ENCODE measurements at places on chromosomes 7 and 10.

DNA sequence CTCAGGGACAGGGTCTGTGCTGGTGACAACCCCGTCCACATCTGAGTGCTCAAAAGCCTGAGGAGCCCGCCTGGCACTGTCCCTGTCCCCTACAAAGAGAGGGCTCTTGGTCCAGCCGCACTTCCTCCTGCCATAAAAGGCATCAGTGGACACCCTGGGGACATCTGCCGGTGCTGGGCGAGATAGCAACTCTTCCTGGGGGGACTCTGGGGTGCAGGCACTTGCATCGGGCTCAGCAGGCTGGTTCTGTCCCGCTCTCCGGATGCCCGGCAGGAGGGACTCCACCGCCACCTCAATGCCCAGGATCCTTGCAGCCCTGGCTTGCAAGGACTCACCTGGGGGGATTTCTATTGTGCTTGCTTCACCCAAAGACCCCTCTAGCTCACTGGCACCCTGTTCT is 32.8 kb downstream of the JCAD start:
- no peak for DNase-seq

- no peak for DNase-seq
These were observed 103.5 kb upstream of the PDLIM1 start for GRCh38 chr10:95394161-95394880.

- DNase-seq: no peak
These were observed 96.8 kb downstream of the INPP5A start for GRCh38 chr10:132634241-132634946.

- DNase-seq: no peak
These were observed 15.4 kb upstream of the MEST start for GRCh38 chr7:130476297-130477150.

DNA sequence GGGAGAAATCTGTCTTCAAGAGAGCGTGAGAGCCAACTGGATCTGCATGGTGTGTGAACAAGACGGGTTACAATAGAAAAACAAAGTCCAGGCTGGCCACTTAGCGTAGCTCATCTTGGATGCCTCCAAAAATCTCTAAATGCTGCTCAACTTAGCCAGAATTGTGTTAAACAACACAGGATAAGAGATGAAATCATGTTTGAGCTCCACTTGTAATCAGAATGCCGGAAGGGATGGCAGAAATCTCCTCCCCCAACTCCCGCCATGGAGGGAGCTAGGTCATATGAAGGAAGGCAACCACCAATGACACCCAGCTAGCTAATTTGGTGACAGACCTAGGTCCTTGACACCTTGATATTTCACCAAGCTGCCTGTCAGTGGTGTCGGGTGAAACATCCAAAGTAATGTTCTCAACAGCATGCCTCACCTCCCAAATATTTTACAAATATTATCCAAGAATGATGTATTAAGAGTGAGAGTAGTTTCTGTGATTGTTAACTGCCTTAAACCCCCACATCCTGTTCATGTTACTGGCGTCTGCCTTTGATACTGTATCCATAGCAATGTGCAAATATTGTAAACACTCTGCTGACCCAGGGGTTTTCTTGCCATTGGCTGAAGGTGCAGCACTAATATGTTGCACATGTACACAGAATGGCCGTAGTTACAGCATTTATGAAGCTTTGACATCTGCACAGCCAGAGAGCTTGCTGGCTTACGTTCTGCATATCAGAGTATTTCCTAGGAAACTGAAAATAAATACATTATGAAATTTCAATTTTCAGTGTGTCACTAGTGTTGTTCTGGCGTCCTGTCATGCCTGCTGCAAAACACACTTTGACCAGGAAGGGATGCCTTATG is 25.8 kb downstream of the TMEM254 start:
- no peak for DNase-seq

GRCh38 chr7:129952086-129952652 is 591 bp downstream of the UBE2H start:
- peak; percentile 84 for DNase-seq

GRCh38 chr7:285731-286130 is 4.2 kb upstream of the FOXL3 start:
- no peak for DNase-seq

DNA sequence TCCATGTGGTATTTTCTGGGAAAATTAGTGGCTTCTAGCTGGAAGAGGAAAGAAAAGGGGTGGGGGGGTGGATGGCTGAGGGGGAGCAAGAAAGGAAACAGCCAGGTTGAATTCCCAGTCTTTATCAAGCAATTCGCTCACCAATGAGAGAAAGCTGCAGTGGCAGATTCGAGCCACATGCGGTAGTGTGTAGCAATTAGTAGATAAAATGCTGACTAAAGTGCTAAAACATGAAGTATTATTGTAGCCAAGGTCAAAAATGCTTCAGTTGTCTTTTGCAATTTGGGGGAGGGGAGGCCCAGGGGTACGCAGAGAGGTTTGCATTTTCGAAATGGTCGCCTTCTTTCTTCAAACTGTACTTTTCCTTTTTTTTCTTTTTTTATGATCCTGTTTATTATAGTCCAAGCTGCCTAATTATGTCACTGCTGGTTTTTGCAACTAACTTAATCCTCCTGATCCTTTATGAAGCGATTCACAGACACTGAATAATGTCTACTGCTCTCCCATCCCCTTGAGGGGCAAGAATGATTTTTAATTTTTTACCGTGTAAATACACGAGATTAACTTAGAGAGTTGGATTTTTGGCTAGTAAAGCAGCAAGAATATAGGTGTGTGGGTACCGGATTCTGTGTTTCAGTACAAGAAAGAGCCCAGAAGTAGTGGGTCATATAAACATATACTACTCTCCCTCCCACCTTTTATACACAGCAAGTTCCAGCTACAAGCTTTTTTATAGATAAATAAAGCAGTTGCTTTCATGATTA is 3.6 kb upstream of the ARID5B start:
- peak; percentile 60 for DNase-seq

- no peak for DNase-seq
These were observed 366.3 kb upstream of the CHRM2 start for GRCh38 chr7:136502162-136502561.

- no peak for DNase-seq
These were observed 391.8 kb upstream of the MKI67 start for GRCh38 chr10:128518000-128518399.

DNA sequence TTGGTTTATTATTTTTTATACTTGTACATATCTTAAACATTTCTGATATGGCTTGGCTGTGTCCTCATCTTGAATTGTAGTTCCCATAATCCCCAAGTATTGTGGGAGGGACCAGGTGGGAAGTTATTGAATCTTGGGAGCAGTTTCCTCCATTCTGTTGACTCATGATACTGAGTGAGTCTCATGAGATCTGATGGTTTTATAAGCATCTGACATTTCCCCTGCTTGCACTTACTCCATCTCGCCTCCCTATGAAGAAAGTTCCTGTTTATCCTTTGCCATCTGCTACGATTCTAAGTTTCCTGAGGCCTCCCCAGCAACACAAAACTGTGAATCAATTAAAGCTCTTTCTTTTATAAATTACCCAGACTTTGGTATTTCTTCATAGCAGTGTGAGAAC is 207.7 kb downstream of the TPK1 start:
- peak; percentile 8 for DNase-seq

DNA sequence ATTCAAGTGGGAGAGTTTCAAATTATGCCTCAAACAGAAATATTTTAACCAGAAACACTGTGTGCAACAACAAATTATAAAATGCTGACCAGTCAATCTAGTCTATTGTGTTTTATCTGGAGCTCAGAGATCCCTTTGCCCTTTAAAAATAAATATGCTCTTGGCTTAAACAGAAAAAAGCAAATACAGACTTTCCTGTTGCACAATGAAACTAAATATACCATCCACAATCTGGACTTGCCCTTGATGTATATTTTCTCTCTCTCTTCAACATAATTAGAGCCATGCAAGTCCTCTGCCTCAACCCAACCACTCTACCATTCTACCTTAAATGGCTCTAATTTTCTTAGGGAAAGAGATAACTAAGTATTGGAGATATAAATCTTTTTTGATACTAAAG is 34.9 kb downstream of the ASAH2 start:
- DNase-seq: no peak

DNA sequence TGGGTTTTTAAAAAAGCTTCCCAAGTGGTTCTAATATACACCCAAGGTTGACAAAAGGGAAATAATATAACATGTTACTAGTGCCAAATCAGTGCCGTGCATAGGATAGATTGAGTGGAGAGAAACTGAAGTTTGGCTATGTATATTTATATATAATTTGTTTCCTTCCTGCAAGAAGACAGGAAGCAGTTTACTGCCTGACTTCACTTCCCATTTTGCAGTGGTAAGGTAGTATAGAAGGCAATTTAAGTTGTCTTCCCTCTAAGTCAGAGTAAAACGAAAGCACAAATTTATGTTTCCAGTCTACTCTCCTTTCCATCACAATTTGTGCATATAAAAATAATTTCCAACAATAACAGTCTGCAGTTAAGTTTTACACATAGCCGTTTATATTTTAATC is 3.4 kb upstream of the HYCC1 start:
- DNase-seq: peak; percentile 46

DNA sequence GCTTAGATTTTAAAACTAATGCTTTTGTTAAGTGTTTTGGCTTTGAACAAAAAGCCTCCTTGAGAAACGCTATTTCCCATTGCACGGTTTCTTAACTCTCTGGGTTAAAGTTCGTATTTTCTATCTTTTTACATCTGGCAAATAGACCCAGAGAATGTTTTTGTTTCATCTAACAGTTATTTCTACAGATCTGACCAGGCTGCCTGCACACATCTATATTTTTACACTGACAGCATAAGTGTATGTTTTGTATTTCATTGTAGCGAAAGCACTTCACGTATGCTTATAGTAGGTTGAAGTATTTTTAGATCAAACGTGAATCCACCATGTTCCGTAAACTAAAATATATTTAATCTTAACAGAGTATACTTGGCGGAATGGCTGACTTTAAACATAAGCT is 477.3 kb downstream of the SDK1 start:
- no peak for DNase-seq

DNA sequence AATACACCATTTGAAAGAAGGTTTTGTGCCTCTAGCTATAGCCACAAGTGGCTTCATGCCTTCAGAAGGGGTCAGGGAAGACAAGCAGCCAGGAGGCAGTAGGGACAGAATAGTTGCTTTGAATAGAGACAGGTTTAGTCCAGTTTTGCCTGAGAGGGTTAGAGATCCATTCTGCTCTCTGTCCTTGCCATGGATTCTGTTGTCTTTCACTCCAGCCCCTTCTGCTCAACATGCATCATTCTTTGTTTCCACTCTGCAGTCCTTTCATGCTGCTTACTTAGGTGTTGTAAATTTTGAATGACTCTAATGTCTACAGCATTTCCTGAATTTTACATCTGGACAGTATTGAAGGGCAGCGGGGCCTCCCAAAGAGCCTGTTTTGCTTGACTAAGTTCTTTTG is 60.3 kb downstream of the CNTNAP2 start:
- DNase-seq: no peak

- DNase-seq: no peak
These were observed 13.8 kb downstream of the TMEM273 start for GRCh38 chr10:49174261-49174925.

DNA sequence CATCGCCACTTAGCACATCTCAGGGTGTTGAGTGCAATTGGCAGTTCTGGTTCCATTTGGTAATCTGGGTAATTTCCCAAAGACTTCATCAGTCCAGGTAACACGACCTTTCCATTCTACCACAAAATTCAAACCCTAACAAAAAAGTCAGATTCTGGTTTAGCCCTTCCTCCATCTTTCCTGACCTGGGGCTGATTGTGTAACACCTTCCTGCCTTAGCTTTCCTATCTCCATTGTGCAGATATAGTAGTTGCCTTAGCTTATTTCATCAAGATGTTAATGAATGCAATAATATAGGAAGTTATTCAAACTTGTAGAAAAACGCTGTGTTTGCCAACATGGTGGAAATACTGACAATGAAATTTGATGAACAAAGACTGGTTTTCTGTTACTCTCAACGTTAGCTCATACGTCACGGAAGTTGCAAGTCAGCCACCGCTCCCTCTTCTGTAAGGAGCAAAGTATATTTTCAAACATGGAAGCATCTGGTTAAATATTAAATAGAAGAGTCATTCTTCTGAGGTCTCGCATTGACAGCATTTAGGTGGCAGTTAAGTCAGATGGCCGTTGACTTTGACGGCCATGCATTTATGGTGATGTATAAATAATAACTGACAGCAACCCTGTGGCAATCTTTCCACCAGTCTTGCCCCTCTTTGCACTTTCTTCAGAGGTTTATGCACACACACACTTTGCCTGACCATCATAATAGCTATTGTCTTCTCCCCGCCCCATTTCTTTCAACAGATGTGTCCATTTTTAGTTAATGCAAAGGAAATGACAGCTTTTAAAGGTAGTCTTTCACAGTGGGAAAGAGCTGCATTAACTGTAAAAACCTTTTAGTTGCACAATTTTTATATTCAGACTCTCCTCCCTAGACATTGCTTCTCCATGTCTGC is 205.1 kb upstream of the BMPER start:
- DNase-seq: no peak

DNA sequence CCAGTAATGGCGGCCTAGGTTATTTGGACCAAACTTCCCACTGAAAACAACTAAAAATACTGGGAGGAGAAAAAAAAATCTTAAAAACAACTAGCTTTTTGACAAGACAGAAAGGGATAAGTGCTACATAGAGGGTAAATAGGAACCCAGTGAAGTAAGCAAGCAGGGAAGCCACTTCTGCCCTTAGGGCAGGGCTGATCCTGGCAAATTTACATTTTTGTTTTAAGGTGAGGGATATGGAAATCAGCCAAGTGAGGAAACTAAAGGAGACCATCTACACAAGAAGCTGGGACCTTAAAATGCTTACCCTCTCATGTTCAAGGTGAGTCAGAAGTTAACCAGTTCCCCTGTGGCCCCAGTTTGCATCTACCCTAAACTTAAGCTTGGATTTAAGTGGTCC is 46.5 kb upstream of the CYCS start:
- DNase-seq: no peak

DNA sequence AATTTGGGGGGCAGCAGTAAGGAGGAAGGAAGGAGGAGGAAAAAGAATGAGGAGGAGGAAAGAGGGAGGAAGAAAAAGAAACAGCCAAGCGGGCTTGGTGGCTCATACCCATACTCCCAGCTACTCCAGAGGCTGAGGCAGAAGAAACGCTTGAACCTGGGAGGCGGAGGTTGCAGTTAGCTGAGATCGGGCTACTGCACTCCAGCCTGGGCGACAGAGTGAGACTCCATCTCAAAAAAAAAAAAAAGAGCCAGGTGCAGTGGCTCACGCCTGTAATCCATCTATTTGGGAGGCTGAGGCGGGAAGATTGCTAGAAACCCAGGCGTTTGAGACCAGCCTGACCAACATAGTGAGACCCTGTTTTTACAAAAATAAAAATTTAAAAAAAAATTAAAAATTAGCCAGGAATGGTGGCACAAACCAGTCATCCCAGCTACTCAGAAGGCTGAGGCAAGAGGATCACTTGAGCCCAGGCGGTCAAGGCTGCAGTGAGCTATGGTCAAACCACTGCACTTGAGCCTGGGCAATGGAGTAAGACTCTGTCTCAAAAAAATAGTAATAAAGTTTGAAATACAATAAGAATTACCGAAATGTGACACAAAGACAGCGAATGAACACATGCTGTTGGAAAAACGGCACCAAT is 14.1 kb upstream of the CRCP start:
- no peak for DNase-seq

- no peak for DNase-seq
These were observed 60.6 kb upstream of the GAD2 start for GRCh38 chr10:26156019-26156418.

GRCh38 chr10:75651417-75651816 is 220.0 kb downstream of the LRMDA start:
- peak; percentile 7 for DNase-seq
